ENCODE measurements at places on chromosomes 16 and 17.

GRCh38 chr17:73791631-73792030 lies 147.4 kb upstream of the SDK2 start:
- DNase-seq, result no peak

DNA sequence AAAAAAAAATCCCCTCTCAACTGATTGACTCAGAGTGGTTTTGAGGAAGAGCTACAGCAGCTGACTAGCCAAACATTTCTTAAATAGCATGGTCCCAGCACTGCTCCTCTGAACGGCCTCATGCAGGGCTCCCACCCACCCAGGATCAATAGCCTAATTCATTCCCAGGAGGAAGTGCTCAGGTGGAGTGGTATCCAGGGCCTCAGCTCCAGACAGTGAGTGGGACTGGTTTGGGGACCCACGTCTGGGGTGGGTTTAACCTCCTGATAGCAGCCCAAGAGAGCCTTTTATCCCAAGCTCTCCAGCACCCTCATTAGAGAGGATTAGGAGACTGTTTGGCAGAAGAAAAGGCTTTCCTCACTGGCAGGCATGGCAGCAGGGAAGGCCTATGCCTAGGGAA lies 68.5 kb upstream of the CDH5 start:
- no peak for DNase-seq

GRCh38 chr16:46843898-46844642 lies 13.1 kb upstream of the C16orf87 start:
- no peak for DNase-seq

DNA sequence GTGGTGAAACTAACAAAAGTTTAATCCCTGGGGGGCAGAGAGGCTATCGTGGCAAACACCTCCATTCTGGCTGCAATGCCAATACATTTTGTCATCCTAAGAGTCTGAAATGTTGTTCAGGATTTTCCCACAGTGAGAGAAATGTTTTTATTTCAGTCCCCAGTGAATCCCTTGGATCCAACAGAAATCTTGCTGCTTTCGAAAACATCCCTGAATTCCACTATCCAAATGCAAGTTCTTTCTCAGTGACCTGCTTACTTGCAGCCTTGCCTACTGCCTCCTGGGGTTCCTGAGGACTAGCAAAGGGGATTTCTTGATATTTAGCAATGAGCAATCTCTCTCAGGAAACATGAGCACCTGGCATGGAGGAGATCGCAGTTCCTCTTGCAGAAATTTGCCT lies 202.1 kb upstream of the IRX3 start:
- no peak for DNase-seq

DNA sequence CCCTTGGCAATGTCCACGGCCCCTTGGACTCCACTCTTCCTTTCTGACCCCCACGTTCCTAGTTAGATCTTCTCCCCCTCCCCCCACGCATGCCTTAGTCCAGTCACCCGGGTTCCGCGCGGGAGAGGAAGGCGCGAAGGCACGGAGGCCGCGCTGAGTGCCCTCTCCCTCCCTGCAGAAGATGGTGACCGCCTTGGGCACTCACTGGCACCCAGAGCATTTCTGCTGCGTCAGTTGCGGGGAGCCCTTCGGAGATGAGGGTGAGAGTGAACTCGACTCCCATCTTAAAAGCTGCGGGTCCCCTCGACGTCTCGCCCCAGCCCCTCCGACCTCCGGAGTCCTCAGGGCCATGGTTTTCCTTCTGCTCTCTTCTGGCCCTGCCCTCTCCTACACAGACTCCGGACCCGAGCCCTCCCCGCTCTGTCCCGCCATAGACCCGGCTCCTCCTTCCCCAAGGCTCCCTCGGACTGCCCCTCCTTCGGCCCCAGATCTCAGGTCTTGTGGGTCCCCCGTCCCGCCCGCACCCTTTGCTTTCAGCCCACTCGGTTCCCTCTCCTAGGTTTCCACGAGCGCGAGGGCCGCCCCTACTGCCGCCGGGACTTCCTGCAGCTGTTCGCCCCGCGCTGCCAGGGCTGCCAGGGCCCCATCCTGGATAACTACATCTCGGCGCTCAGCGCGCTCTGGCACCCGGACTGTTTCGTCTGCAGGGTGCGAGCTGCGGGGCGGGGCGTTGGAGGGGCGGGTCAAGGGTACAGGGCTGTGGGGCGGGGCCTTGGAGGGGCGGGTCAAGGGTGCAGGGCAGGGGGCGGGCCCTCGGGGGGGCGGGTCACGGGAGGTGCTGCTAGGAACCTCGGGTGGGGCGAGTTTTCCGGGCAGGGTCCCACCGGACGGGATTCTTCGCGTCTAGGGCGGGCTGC lies 4.6 kb downstream of the TGFB1I1 start:
- no peak for DNase-seq

DNA sequence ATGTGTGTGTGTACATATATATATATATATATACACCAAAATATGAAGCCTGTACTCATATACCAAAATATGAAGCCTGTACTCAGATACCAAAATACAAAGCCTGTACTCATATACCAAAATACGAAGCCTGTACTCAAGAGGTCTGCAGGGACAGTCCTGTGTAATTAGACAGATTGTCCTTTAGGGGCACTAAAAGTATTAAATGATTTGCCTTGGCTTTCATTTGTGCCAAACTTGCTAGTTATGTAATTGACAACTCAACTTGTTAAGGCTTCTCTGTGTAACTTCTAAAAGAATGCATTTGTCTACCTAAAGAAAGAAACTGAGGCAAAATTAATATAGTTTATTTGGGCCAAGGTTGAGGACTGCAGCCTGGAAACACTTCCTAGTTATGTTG lies 30.8 kb upstream of the DHX40 start:
- no peak for DNase-seq

- DNase-seq, result no peak
These were observed 190.9 kb downstream of the WWOX start for GRCh38 chr16:78290395-78290794.

GRCh38 chr17:62807812-62808575 lies at the start of gene MARCHF10:
Gene MARCHF10, minus strand, starts transcription at chr17:62808314. Its CDS starts 6,579 bp downstream, at chr17:62801735.
- DNase-seq, result no peak

DNA sequence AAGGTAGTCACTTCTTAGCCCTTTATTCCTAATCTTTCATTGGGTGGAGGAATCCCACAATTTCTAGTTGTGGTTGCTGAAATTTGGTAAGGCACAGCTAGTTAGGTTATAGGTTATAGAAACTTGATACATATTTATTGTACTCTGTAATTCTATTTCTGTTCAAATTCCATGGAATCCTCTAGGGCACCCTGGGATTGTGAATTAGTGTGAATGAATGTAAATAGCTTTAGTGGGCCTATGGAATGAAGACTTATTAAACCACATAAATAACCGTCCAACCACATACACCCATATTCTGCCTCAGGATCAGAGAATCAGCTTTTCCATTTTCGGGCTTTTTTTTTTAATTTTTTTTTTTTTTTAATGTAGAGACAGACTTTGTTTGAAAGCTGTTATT lies 9.2 kb downstream of the TANC2 start:
- DNase-seq, result no peak

DNA sequence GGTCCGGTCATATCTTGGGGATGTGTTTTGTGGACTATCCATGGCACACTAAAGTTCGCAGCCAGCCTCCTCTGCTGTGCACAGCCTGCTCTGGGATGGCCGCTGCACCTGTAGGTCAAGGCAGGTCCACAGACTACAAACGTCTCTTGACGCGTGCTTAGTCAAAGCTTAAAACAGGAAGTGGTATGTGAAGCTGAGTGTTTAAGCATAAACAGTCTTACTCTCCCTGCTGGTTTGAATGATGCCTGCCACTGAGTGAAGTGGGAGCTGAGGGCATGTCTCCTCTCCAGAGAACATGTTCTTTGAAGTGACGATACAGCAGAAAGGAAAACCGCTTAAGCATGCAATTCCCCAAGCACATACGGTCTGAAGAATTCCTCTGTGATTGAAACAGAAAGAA lies 365.6 kb downstream of the SLC39A11 start:
- DNase-seq, result no peak

DNA sequence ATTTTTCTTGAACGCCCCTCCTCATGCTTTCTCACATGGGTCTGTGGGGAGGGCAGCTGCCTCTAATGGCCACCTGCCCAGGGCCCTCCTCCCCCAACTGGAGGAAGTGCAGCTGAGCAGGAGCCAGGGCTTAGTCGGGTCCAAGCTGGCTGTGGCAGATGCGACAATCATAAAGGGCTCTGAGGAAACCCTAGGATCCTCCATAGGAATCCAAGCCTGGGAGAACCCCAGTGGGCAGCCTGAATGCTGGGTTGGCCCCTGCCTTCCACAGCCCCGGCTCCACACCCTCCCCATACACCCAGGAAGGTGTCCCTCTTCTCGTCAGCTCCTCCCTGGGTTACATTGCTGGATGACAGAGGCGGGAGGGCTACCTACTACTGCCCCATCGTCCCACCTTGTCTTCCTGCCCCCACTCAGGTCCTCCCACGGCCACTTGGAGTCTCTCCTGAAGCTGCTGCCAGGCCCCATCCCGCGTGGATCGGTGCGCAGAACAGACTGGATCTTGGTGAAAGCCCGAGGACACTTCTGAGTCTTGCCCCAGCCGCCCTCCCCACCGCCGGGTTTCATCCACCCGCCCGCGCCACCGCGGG lies 15.6 kb upstream of the CBFB start:
- DNase-seq, result no peak

DNA sequence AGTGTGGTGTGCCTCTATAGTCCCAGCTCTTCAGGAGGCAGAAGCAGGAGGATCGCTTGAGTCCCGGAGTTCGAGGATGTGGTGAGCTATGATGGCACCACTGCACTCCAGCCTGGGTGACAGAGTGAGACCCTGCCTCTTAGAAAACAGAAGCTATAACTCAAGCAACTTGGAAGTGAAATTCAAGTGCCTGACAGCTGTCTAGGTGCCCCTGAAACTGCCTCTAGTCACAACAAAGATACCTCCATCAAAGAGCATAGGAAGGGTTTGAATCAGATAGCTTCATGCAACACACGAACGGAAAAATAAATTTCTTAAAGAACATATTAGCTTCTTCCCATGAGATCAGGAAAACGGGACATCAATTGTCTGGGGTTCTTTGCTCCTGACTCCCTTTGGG lies 860 bp upstream of the PLCG2 start:
- no peak for DNase-seq

DNA sequence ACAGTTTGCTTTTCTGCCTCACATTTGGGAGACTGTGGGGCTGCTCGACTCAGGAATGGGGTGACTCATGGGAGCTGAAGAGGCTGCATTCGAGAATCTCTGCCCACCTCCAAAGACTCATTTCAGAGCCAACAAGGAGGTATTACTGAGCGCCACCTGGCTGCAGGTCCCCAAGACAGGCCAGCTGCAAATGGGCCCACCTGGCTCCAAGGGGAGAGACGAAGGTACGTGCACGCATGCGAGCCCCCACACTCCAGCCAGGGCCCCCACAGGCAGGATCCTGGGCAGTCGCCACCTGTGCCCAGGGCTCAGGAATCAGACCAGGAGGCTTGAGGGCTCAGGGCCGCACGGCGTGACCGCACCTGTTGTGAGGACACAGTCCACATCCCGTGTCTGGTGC lies 6.0 kb downstream of the HAGHL start:
- no peak for DNase-seq

GRCh38 chr17:37117373-37118142 lies 168.8 kb downstream of the AATF start:
- DNase-seq, result no peak

GRCh38 chr17:48804936-48805411 lies 12.1 kb downstream of the TTLL6 start:
- DNase-seq, result no peak

- DNase-seq, result no peak
These were observed 52.0 kb downstream of the BAIAP2 start for GRCh38 chr17:81086789-81087551.

DNA sequence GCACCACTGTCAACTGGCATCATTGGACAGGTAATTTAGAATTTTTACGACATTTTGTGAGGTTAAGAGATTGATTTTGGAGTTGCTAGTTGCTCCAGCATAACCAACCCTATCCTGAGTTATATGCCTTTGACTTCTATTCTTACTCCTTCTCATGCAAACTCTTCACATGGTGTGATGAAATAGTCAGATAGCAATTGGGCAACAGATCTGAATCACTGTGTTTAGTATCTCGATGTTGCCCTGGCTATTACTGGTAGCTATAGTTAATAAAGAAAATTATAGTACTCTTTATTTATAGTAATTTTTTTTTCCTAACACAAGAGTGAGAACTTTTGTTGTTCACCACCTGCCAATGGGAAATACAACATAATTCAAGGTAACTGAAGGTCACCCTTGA lies 494.8 kb upstream of the TOM1L1 start:
- DNase-seq, result no peak

DNA sequence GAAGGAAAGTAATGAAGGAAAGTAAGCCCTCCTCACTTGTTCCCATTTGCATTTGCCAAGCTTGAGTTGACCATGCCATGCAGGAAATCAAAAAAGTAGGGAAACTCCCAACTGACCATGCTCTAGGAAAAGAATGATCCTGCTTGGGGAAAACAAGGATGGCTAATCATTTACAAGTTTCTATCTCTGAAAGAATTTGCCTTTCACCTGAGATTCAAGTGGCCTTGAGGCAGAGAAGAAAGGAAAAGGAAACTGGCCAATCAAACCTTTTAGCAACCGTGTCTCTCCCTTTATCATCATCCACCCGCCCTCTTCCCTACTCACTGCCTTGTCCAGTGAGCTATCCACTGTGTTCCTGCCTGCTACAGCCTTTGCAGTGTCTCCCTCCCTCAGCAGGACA lies 757.2 kb upstream of the SOX9 start:
- DNase-seq, result no peak

- no peak for DNase-seq
These were observed 64.8 kb downstream of the SPECC1 start for GRCh38 chr17:20074001-20074400.

- DNase-seq, result no peak
These were observed 367.2 kb downstream of the ZFHX3 start for GRCh38 chr16:72680732-72681131.

- DNase-seq, result no peak
These were observed 4.6 kb upstream of the KLHL36 start for GRCh38 chr16:84643674-84644073.

DNA sequence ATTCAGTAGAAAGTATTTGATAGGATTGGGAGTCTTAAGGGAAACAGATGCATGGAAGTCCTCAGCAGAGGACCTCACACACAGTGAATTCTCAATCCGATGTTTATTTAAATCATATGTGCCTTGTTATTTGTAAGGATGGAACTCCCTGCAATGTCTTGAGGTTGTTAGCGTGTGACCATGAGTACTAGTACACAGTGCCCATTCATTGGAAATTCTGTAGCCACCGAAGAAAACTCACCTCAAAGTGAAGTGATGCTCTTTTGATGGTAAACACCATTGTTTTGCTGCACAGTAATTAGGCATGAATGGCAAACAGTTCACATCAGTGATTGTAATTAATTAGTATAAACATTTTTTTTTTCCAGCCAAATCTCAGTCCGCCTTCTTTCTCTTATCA lies 173.6 kb downstream of the MSI2 start:
- DNase-seq, result no peak

DNA sequence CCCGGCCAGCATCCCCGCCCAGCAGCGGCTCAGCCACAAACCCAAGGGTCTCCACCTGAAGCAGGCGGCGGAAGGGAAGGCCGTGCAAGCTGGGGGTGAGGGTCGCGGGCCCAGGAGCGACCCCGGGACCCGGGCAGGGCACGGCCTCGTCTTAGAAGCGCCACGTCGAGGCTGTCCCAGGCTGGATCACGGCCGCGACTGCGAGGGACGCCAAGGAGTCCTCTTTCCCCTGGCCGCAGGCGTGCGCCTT lies 538 bp upstream of the CCNF start:
- DNase-seq, result no peak

- no peak for DNase-seq
These were observed 492.3 kb upstream of the EEF2KMT start for GRCh38 chr16:5589812-5590373.
